CD4-positive, alpha-beta T cell treated with Interleukin-15 for 4 hours (primary cell): ENCODE measurements at places on chromosomes 12 and 14.

GRCh38 chr12:114625294-114625851 lies 58.6 kb downstream of the TBX3 start:
- DNase-seq = peak; percentile 2

DNA sequence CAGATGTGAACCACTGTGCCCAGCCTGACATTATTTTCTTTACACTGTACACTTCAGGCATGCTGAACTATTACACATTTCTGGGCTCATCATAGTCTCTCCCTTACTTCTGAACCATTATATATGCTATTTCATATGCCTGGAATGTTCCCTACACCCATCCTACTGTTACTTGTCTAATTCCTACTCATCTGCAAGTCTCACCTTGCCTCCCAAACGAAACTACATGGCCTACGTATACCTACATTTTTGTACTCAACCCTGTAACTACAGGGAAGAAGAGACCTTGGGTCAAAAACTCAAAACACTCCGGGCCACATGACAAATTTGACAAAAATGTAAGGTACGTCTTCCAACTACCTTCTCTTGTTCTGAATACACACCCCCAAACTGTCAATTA lies 9.5 kb upstream of the EEA1 start:
- no peak for DNase-seq

- DNase-seq = no peak
Measured at GRCh38 chr12:18139989-18140596, 50.1 kb upstream of the RERGL start.

DNA sequence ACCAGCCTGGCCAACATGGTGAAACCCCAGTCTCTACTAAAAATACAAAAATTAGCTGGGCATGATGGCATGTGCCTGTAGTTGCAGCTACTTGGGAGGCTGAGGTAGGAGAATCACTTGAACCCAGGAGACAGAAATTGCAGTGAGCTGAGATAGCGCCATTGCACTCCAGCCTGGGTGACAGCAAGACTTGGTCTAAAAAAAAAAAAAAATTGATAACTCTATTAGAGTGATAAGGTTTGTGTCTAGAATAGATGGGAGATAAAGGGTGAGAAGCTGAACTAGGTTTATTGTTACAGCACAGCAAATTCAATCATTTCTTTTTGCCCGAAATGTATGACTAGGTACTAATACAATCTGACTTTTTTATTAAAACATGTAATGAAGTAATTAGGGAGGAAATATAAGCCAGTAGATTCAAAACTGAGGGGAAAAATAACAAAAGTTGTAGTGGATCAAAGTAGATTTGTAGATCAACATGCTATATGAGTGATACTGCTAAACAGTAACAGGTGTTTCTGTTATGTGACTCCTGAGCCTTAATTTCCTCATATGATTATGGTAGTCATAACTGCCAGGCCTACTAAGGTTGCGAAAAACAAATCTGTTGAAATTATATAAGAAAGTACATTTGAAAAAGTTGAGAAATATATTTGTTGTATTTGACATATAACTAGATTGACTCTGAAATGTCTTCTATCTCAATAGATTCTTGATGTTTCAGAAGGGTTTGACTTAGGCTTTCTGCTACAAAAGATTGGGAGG lies 83.6 kb downstream of the WNK1 start:
- no peak for DNase-seq

- no peak for DNase-seq
Measured at GRCh38 chr12:25256826-25257225, 6.1 kb upstream of the KRAS start.

- no peak for DNase-seq
Measured at GRCh38 chr14:75335571-75335970, 56.9 kb downstream of the FOS start.

- DNase-seq = no peak
Measured at GRCh38 chr12:132740313-132740646, 21.4 kb downstream of the ANKLE2 start.

DNA sequence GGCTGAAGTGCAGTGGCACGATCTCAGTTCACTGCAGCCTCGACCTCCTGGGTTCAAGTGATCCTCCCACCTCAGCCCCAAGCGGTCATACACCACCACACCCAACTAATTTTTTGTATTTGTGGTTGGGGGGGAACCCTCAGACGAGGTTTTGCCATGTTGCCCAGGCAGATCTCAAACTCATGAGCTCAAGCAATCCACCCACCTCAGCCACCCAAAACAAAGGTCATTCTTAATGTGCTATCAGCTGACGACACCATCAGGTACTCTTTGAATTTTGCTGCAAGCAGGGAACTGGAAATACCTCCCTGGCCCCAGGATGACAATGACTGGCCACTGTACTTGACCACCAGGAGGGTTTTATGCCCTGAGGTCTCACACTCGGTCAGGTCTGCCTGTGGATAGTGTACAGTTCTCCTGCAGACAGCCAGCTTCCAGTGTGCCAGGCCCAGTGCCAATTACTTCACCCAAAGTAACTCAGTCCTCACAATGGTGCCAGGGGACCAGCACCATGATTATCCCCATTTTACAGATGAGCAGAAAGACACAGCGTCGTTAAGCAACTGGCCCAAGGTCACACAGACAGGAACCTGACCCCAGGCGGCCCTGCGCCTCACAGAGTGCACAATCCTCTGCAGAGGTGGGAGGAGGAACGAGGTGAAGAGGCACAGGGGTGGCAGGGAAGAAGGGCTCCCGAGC lies 42.9 kb downstream of the ITPK1 start:
- no peak for DNase-seq

GRCh38 chr12:107148107-107148506 lies 54.8 kb upstream of the CRY1 start:
- no peak for DNase-seq

- DNase-seq = no peak
Measured at GRCh38 chr12:61974461-61974860, 285.7 kb upstream of the USP15 start.
